ENCODE measurements at places on chromosomes 5 and 9. TPM values are rescaled to one million over a fixed set of nuclear protein-coding genes. Genes with fewer than 3 reads are reported as not detected.

- no peak for DNase-seq
These were observed 236.9 kb downstream of the CD180 start for GRCh38 chr5:66959653-66960052.

GRXCR2 gene
- total RNA-seq, result not detected

LECT2 gene
- not detected for total RNA-seq

PHF24 gene
- 1.3 TPM for total RNA-seq

MOB3B gene
- total RNA-seq, result not detected

FOXD4L5 gene
- not detected for total RNA-seq

DNA sequence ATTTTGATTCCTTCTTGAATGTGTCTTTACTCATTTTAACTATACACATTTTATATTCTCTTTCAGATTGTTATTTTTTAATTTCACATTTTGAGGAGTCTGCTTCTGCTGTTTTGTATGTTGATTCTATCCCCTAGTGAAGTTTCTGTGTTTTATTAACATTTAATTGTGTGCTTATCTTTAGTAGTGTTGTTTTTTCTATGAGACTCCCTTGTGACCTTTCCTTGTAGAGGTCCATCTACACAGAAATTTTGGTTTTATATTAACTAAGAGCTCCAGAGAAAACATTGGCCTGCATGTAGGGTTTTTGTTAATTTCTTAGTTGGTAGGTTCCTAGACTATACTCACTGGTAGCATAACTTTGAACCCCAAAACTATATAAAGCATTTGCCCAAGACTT, 35.4 kb upstream of the IL13 start:
- DNase-seq, result no peak

DNA sequence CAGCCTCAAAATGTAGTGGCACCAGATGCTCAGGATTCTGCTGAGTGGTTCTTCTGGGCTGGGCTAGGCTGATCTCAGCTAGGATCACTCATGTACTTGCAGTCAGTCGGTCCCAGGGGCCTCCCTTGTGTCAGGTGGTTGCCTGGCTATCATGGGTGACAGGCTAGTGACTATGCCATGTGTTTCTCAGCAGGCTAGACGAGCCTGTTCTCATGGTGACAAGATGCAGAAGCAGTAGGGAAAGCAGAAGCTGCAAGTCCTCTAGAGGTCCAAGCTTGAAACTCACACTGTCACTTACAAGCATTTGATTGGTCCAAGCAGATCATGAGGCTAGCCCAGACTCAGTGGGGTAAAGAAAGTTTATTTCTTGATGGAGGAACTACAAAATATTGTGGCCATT, 15.2 kb upstream of the KCNMB1 start:
- no peak for DNase-seq

C9orf78 gene
- total RNA-seq, result 77.7 TPM

- DNase-seq, result no peak
These were observed 932.9 kb upstream of the DMAC1 start for GRCh38 chr9:8732367-8733075.

NUDT12 gene
- total RNA-seq, result 29.3 TPM

DNA sequence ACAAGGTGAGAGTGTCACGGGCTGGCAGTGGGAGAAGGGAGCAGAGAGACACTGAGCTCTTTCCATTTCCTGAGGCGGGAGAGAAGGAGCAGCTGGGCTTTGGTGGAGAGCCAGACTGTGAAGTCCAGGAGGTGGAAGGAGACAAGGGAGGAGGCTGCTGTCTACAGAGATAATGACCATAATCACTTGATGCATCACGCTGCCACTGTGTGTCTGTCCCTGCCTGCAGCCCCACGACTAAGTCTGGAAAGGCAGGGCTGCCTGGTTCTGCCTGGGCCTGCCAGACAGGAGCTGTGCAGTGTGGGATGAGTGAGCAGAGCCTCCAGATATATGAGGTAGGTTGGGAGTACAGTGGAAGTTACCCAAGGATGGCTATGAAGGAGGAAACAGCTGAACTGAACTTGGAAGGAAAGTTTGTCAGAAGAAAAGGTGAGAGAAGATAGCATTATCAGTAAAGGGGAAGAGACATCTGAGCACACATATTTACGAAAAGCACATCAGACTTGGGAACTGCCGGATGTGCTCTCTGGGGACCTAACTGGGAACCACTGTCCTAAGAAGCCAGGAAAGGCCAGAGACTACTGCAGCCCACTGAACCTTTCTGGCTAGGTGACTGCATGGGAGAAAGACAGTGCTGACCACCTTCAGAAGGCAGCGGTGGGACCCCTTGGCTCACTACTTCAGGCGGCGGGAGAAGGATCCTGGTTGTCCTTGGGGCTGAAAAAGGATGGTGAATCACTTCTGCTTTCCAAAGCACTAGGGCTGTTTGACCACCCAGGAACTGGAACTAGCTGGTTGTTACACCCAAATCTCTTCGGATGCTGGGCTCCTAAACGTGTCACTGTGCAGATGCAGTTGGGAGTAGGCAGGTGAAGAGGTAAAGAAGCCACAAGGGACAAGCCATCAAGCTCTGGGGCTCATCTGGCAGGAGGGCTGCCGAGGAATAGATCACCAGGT, 12.8 kb upstream of the DDX41 start:
- no peak for DNase-seq

DNA sequence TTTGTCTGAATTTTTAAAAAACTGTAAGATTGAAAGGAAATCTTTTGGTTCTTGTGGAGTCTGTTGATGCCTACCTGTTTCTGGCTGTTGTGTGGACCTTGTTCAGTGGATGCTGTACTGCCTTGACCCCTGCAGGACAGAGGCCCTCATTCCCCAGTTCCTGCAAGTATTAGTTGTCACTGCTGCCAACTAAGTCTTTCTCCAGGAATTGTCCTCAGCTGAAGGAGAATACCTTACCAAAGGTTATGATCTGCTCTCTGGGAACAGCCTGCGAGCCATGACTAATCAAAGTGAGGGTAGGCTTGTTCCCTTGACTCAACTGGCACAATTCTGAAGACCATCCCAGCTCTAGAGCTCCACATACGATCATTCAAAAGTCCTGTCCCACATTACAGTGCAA, 145.3 kb upstream of the FST start:
- DNase-seq, result no peak

DNA sequence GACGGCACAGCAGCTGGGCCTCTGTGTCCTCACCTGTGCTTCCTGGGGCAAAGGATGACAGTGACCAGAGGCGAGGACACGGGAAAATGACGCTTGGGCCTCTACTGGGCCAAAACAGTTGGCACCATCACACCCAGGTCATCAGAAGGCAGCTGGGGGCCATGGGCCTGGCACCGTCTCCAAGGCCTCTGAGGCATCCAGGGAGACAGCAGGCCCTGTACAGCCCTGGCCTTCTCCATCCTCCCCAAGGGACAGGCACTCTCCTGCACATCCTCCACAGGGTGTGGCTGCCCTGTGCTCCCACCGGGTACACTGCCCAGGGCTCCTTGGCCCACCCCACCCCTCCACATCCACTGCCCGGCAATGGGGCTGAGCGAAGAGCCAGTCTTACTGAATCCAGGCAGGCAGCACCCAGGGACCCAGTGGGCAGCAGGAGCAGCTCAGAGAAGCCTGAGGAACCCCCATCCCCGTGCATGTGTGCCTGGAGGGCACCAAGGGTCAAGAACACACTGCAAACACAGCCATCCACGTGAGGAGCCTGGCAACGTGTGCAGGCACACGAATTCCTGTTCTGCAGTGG, 4.0 kb downstream of the LPCAT1 start:
- DNase-seq, result no peak

GRCh38 chr5:50751064-50751657, 84.7 kb downstream of the PARP8 start:
- DNase-seq, result peak; percentile 79

RECK gene
- 10.0 TPM for total RNA-seq

GRCh38 chr9:86321373-86321772, 32.8 kb downstream of the TUT7 start:
- no peak for DNase-seq

ZNF367 gene
- total RNA-seq, result 9.9 TPM

DNA sequence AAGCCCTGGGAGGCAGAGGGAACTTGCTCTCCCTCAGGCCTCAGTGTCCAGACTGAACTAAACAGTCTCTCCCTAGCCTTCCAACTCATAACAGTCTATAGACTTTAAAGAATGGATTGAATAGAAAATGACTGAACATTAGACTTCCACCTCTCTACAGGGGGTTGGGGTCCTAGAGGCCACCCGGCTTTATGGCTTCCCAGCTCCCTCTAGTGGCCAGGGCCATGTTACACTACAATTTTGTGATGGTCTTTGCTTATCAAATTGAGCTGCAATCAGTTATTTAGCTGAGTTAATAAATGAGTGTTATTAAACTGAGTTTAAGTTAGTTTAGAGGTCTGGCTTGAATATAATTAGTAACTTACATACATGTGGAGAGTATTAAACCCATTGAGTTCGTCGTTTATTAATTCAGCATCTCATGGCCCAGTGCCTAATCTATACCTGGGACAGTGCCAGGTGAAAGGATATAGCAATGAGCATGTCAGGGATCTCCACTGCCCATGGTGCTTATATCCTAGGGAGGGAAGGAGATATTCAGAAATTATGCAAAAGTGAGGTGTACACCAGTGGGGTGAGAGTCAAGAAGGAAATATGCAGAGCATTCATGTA, 105.2 kb downstream of the SH3TC2 start:
- DNase-seq, result peak; percentile 59

DNA sequence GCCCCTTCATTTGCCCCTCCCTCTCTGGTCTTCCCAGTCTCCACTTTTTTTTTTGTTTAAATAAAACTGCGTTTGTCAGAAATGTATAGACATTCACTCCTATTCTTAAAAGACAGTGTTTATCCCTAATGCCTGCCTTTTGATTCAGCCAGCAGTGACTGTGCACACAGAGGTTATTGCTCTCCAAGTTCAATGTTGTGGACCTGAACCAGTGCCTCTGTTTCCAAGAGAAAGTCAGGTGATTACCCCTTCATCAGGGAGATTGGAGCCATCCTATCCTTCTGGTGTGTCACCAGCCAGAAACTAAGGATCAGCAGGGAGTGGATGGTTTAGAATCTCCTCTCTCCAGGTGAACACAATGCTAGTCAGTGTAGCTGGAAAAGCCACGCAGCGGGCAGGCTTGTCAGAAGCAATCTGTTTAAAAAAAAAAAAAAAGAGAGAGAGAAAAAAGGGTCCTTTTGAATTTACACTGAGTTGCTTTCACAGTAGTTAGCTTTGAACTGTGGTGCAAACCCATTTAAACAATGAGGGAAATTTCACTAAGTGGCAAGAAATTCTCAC, 167.5 kb upstream of the DMRT1 start:
- DNase-seq, result peak; percentile 66

GRCh38 chr5:118933703-118934102, 54.6 kb downstream of the DTWD2 start:
- no peak for DNase-seq

DNA sequence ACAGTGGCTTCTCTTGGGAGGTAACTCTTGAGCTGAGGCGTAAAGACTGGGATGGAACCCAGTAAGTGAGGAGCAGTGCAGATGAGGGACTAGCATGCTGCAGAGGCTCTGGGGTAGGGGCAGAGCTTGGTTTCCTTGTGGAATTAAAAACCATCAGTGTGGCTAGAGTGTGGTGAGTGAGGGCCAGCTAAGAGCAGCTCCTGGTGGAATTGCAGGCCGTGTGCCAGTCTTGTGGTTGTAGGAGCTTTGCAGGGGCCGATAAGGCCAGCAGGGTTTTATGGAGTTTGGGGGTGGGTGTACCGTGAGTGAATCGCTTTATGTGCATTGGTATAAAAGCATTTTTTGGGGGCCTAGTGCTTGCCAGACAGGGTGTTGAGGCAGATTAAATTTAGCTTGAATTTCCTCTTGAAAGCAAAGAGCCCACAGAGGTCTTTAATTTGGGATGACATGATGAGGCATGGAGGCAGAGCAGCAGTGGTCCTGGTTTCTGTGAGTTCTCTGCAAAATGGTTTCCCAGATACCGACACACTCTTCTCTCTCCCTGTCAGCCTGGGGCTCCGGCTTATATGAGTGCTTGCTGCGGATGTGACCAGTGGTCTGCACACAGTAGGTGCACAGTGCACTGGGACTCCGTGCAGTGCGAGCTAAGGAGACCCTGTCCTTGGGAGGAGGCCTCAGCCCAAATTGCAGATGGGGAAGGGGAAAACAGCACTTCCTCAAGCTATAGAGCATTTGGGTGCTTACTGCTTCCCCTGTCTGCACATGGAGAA, 176.4 kb upstream of the PITX1 start:
- no peak for DNase-seq

SPINK6 gene
- 0.61 TPM for total RNA-seq

DNA sequence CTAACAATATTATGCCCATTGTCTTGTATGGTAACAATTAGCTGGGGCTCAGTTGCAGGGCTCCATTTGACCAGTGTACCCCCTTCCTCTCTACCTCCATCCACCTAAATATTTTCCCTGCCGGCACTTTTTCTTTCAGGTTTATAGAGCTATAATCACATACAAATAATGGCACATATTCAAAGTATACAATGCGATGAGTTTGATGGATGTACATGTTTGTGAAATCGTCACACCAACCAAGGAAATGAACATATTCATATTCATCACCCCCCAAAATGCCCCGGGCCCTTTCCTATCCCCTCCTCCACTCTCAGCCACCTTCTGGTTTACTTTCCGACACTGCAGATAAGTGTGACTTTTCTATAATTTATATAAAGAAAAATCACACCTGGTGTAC, 351.5 kb downstream of the GADD45G start:
- DNase-seq, result no peak

- peak; percentile 75 for DNase-seq
These were observed 75.9 kb downstream of the TRIO start for GRCh38 chr5:14218897-14219573.

All from SK-MEL-5 (cell line).